Islet precursor cell (in vitro differentiated cells): ENCODE measurements at places on chromosomes 6 and 20.

- DNase-seq: no peak
These were observed 20.1 kb upstream of the UTRN start for GRCh38 chr6:144265061-144265357.

DNA sequence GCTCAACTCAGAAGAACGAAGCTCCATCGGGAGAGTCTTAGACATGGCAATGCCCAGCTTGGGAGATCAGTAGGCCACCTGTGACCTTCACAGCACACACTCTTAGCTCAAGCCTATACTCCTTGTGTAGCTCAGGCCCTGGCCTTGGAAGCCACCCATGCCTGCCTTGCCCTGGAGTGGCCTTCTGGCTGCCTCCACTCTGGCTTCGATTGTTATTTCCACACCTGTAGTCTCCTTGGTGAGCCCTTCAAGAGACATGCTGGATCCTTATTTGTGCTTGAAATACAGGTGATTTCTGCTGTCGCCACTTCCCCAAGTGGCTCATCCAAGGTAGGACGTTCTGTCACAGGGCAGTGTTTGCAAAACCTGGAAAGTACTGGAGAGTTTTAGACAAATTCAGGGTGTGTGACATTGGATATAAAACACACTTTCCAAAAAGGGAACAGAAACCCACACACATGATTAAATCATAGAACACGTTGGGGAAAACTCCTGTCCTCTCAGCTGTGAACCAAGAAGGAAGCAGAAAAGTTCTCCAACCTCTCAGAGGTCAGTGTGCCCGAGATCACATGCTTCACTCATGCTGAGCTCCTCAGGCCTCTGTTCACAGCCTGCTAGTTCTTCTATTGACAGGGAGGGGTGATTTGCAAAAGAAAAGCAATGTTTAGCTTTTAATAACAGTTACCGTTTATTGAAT is 391.8 kb downstream of the CDC5L start:
- DNase-seq: no peak

- no peak for DNase-seq
These were observed 4.8 kb upstream of the CD93 start for GRCh38 chr20:23090878-23091277.

- peak; percentile 94 for DNase-seq
These were observed 68.2 kb upstream of the SUPT3H start for GRCh38 chr6:45445749-45446549.

DNA sequence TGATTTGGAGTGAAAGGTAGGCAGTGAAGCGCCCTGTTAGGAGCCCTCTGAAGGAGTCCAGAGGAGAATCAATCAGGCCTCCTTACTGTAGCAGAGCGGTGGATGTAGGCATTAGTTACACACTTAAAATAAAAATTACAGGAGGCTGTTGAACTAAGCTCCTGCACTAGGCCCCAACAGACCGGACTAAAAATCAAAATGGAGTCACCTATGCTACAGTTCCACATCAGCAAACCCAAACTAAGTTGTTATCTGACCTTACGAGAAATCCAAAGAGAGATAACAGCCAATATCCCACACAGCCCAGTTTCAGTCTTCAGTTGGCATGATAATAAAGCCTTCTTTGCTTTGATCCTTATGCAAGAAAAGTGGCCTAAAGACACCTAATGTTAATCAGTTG is 26.8 kb downstream of the SGK1 start:
- no peak for DNase-seq

DNA sequence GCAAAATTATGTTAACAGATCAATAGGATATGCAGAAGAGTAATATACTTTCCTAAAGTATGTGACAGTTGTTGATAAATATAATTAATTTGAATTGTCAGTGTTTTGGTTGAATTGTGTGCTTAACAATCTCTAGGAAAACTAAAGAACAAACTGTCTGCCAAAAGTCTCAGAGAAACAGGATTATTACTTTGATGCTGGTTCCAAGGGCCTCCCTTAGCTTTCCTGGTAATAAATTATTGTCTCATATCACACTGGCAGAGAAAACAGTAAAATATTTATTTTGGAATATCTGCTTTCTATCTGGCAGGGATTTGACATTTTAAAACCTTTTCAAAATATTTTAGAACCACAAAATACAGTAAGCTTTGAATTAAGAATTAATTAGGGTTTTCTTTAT is 40.1 kb upstream of the CARMIL1 start:
- DNase-seq: no peak
